ENCODE measurements at places on chromosomes 7 and 10.

- no peak for DNase-seq
Observed at GRCh38 chr7:44386139-44386913, 60.9 kb upstream of the CAMK2B start.

DNA sequence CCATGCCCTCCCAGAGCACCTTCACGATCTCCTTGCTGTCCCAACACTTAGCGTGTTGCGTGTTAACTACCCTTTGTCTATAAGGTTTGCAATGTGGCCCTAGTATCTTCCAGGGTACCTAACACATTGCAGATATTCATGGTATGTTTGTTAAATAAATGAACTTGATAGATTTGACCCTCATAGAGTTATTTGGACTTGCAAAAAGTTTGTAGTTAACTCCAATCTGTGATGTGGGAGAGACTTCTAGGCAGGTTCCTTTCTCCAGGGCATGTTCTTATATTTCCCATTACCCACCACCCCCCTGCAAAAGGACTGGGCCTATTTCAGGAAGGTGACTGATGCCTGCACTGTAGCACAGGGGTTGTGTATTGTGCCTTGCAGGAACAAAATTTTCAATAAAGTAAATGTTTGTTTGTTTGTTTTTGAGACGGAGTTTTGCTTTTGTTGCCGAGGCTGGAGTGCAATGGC lies 612 bp downstream of the HILPDA start:
- no peak for DNase-seq

GRCh38 chr7:20539201-20539600 lies 76.3 kb upstream of the ABCB5 start:
- peak; percentile 4 for DNase-seq

DNA sequence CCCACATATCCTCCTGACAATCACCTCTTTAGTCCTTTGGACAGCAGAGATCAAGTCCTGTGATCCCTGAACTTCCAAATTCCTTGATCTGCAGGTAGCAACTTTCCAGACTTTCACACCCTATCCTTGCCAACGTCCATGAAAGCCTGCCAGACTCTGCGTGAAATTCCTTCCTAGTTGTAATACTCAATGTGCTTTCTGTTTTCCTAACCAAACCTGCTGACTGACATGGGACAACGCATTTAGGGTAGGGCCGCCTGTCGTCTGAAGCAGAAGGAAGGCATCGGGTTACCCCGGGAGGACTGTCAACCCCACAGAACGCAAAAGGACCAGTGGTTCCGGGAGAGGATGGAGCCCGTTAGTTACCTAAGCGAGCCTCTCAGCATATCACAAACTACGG lies 23.9 kb downstream of the ITGA8 start:
- no peak for DNase-seq

DNA sequence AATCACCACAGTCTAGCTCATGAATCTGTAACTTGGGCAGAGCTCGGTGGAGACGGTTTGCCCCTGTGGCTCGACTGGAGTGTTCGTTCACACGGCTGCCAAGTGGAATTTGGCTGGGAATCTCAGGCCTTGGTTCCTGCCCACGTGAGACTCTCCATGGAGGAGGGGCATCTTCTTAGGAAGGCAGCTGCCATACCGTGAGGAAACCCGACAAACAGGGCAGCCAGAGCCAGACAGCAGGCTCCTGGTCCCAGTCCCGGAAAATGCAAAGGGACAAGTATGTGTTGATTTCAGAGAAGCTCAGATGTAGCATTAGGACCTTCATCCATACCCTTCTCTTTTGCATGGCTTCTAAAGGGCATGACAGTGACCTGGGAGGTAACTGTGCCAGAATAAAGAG lies 26.6 kb downstream of the AMZ1 start:
- no peak for DNase-seq

- DNase-seq = no peak
Observed at GRCh38 chr7:116598861-116599260, 73.1 kb upstream of the MET start.

- no peak for DNase-seq
Observed at GRCh38 chr7:74373536-74373935, 80.2 kb upstream of the GTF2IRD1 start.

DNA sequence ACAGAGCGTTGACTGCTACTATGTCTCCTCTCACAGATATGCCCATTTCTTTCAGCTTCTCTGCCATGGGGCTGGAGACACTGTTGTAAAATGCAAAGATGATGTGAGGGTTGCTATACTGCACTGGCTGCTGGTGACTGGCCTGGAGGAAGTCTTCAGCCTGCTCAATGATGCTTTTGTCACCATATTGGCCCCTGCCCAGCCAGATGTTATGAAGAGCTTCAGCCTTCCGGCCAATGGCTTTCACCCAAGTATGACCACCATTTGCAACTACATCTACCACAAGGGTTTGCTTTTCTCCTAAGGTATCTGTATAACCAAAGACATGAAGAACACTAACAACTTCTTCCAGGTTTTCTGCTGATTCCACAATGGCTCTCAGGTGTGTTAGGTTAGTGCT lies 1.6 kb downstream of the C7orf25 start:
- DNase-seq = no peak

- DNase-seq = no peak
Observed at GRCh38 chr7:39810204-39810642, 139.8 kb upstream of the CDK13 start.

GRCh38 chr10:4064489-4064888 lies 279.5 kb upstream of the KLF6 start:
- DNase-seq = no peak

- no peak for DNase-seq
Observed at GRCh38 chr7:35761871-35762677, 38.8 kb upstream of the SEPTIN7 start.

- DNase-seq = no peak
Observed at GRCh38 chr10:63466144-63466935, 563 bp upstream of the JMJD1C start.

GRCh38 chr7:51312951-51313737 lies 3.5 kb downstream of the COBL start:
- DNase-seq = no peak

GRCh38 chr7:157032644-157033482 lies 22.4 kb upstream of the MNX1 start:
- no peak for DNase-seq

- DNase-seq = no peak
Observed at GRCh38 chr7:138645284-138645683, 55.9 kb downstream of the SVOPL start.

DNA sequence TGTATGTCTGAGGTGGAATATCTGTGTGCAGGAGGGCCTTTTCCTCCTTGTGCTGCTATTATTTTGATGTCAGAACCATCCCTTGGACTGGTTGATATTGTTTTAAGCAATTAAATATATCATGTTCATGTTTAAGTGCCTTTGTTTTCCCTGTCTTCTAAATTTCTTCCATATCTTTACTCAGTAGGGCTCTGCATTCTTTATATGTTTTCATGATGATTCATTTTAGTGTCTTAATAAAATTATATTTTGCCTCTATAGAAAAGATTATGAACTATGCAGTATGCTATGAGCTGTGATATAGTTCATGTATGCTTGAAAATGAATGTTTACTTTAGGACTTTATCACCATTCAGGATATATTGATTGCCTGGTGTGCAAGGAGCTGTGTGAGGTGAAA lies 34.8 kb downstream of the AHR start:
- DNase-seq = no peak

DNA sequence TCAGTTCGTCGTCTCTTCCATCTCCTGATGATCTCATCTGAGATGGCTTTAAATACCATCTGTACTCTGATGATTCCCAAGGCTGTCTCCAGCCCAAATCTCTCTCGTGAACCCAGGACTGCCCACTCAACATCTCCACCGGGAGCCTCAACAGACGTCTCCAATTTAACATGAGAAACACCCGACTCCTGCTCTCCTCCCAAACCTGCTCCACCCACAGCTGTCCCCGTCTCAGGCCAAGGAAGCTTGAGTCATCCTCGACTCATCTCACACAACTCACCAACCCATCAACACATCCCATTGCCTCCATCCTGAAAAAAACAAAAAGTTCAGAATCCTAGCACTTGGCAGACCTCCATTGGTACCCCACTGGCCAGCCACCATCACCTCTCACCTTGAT lies 29.7 kb upstream of the CALN1 start:
- DNase-seq = no peak

DNA sequence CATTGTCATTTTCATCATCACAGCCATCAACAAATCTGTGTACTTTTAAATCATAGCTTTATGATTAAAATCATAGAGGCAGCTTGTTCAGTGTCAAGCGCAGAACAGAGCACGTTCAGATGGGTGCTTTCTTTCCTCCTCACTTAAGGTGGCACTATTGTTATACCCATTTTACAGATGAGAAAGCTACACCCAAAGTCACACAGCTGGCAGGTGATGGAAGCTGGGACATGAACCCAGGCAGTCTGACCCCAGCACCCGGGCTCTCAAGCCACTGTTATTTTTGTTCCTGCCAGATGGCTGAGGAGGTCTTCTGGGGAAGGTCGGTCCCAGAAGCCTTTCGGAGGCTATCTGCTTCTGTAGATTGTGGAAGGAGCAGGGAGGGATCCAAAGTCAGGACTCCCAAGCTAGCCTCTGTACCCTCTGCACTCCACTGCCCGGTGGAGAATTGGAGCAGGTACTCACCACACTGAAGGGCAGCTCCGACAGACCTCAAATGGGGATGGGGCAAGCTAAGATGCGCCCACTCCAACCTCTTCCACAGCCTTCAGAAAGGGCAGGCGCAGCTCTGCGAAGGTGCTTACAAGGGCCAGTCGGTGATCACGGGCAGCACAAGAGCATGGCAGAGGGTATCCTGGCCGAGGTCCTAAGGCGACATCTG lies 610 bp downstream of the AVPI1 start:
- no peak for DNase-seq

- DNase-seq = no peak
Observed at GRCh38 chr7:136303162-136303561, 326.0 kb upstream of the MTPN start.

GRCh38 chr7:150586068-150586784 lies 19.0 kb downstream of the GIMAP4 start:
- no peak for DNase-seq

GRCh38 chr10:80741278-80741677 lies 203.6 kb downstream of the SH2D4B start:
- DNase-seq = no peak

DNA sequence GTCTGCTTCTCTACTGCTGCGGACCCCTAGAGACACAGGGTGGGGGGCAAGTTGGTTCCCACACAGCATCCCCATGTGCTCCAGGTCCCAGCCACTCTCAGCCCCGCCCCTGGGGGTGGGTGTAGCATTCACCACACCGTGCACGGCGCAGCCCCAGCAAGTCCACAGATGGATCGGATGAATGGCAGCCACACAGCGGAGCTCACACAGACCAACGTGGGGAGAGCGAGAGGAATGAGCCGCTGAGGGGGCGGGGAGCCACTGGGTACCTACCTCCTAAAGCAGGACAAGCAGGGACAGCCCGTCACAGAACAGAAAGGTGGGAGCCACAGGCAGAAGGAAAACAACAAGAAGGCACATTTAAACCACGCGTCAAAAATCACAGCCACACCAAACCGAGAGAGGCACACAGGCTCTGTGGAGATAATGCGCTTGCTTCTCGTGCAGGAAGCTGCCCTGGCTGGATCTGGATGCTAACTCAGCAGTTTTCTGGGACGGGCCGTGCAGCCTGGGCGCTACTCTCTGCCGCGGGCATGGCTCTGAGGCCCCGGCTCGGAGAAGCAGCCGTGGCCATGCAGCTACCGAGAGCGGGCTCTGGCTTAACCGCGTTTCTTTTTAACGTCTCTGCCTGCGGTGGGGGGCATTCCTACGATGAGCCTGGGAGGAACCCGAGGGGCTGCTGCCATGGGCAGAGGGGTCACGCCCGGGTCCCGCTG lies 102.5 kb downstream of the CYTH3 start:
- DNase-seq = no peak

- DNase-seq = no peak
Observed at GRCh38 chr7:139641337-139641992, 118.0 kb downstream of the CLEC2L start.

DNA sequence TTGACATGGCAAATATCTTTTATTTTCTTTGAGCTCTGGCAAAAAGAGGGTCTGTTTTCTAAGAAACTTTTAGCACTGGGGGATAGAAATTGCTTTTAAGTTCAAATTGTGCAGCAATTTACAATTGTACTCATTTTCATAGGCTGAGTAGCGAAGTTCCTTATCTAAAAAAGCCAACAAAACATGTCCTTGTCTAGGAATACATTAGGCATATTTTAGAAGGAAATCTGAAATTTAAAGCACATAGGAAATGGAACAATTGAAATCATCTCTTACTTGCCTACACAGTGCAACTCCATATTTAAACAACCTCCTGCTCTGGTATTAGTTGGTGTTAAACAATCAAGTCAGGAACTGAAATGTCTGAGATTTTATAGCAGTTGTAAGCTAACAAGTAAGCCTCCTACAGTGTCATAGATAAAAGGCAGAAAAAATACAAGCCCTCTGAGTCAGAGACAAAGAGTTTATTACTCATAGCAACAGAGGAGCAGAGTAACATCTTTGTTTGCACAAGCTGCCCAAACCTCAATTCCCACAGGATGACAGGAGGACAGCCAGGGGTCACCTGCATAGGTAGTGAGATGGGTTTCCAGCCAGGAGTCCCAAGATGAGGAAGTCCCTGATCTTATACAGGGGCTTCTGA lies 280.2 kb upstream of the HGF start:
- no peak for DNase-seq

- no peak for DNase-seq
Observed at GRCh38 chr7:33885290-33886148, 19.8 kb upstream of the BMPER start.

DNA sequence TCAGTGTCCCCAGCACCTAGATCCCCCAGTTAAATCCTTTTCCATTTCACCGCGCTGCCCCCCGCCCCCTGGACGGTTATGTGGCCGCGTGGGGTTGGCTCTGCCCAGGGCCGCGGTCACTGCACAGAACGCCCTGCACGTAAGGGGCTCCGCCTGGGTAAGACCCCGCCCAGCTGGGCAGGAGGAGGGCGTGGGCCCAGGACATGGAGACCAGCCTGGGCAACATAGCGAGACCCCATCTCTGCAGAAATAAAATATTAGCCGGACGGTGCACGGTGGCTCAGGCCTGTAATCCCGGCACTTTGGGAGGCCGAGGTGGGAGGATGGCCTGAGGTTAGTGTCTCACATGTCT lies 650 bp upstream of the ZFAND2A start:
- DNase-seq = no peak

DNA sequence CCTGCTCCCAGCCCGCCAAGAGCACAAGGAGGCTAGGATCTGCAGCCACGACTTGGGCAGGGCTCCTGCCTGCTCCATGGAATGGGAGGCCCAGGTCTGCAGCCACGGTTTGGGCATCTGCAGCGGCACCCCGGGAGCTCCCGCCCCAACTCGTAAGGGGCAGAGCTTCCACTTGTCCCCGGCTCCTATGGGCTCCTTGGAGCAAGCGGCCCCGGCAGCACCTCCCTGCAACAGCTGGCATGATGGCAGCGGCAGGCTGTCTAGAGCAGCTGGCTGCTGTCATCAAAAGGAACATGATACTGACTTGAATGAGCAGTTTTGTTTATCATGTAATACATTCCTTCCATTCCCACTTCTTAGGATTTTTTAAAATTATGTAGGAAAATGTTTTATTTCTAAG lies 684.0 kb upstream of the FOXK1 start:
- no peak for DNase-seq

DNA sequence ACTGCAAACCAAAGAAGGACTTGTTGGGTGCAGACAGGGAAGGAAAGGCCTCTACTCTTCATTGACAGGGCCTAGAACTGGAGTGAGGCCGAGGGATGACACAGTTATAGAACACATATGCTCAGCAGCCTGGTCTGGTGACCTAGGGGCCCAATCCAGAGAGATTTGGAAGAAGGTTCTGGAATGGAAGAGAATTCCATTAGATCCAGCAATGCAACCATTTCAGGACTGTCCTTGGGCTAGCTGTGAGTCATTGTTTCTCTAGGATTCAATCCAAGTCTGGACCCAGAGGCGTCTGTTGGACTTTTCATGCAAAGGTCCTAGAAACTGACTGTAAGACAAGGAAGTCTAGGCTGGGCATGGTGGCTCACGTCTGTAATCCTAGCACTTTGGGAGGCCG lies 59.2 kb downstream of the WIPF3 start:
- DNase-seq = no peak

All from GM12864 (cell line).